ENCODE measurements at places on chromosomes 7 and 10. TPM values are rescaled to one million over a fixed set of nuclear protein-coding genes. Genes with fewer than 3 reads are reported as not detected.

DNA sequence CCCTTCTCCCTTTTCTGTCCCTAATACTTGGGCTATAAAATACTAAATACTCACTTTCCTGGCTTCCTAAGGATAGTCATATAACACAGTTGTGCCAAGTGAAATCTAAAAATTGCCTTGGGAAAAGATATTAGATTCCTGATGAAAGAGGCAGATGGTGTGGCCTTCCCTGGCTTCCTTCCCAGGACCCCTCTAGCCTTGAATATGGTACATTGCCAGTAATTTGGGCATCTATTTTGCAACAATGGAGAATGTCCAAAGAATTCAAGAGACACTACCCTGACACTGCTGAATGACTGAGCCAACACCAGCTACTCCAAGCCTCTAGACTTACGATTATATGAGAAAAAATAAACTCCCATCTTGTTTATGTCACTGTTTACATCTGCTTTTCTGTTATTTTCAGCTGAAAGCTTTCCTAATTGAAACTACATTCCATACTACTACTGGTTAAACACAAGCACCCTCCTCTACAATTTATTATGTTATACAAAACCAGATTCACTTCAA is 17.9 kb downstream of the COPG2 start:
- DNase-seq = no peak

- DNase-seq = peak; percentile 68
These were observed 87.6 kb upstream of the IL6 start for GRCh38 chr7:22639396-22639795.

- no peak for DNase-seq
These were observed 246 bp upstream of the WDFY4 start for GRCh38 chr10:48684463-48684791.

GRCh38 chr7:21338728-21339164 is 89.1 kb upstream of the SP4 start:
- DNase-seq = no peak

DNA sequence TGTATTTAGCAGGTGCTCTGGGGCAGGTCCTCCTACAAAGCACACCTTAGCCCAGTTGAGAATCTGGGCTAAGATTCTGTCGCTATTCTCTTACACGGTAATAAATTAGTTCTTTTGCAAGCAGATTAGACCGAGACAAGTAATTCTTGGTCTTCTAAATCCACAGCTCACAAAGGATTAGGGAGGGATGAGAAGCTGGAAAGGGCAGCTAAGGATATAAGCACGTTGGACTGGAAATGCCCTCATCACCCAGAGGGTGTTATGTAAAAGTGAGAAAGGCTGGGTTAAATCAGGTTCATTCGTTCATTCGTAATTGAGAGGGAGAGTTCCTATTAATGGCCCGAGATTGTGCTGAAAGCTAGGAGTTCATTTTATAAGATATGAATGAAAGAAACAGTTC is 41.8 kb downstream of the PFKFB3 start:
- no peak for DNase-seq

DNA sequence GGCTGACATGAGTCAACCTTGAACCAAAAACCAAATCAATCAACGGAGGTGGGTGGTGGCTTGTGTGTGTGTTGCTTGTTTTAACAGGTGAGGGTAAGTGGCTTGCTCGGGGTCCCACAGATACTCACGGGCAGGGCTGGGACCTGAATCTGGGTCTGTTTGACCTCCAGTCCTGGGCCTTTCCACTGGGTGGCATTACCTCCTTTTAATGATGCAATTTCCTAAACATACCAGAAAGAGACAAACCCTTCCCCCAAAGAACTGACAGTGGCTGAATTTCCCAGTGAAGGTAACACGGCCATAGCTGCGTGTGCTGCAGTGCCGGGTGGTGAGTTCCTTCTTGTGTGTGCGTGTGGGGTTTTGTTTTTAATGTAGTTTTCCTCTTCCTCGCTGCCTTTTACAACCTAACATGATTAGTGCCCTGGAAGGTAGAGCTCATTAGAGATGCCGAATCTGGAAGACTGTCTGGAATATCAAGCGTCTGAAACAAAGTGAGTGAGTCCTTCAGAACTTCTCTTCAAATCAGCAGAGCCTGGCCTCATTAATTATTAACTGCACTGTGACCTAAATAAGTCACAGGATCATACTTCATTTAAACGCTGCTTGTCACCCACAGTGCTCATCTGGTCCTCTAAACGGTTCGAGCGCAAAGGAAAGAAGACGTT is 166.1 kb upstream of the TCERG1L start:
- DNase-seq = no peak

DNA sequence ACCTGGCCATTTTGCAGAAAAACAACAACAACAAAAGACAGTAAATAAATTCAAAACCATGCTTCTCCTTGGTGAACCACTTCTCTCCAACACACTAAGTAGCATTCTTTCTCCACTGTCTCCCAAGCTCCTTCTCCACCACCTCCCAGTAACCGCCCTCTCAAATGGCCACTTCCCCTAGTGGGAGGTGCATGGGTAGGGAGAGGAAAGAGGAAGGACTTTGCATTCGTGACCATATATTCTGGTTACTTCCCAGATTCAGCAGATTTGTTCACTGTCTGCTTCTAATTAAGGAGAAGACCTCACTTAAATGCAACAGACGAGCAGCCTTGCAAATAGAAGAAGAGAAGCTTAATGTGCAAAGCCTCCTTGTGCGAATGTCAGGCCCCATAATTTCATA is 166.8 kb downstream of the SORCS1 start:
- DNase-seq = no peak

DNA sequence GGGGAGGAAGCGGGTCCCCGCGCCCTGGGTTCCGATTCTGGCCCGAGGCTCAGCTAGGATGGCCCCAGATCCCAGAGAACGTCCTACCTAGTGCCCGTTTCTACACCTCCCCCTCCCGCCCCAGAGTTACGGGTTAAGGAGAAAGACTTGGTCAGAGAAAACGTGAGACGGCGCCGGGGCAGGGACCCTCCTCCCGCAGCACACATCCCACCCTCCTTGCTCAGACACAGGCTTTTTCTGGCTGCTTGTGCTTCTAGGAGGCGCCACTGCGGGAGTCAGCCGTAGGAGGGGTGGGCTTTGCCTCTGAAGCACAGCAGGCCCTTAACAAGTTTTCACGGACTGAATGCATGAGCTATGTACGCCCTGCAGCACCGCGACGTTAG is 104.9 kb upstream of the LEP start:
- DNase-seq = no peak

- DNase-seq = peak; percentile 89
These were observed 1.9 kb downstream of the TTYH3 start for GRCh38 chr7:2633538-2634266.

DNA sequence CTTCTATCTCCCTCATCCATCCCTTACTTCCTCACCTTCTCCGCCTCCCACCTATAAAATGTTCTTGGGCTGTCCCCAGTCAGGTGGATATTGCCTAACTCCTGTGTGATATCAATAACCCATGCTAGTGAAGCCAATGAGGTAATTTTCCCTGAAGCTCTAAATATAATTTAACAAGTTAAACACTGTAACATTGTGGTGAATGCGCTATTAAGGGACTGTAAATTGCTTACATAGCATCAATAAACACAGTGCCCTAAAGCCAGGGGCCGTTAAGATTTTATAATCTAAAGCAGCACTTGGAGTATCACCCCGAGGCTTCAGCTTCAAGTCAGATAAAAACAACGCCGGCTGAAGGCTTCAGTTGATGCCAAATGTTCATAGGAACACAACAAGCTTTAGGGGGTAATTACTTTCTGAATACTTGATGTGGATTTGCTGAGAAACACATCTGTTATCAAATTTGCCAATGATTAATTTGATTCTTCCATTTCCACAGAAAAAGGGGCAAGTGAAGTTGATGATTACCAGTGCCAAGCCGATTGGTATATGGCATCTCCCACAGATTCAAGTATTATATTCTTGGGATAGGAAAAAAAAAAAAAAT is 138.4 kb downstream of the CREB5 start:
- no peak for DNase-seq

DNA sequence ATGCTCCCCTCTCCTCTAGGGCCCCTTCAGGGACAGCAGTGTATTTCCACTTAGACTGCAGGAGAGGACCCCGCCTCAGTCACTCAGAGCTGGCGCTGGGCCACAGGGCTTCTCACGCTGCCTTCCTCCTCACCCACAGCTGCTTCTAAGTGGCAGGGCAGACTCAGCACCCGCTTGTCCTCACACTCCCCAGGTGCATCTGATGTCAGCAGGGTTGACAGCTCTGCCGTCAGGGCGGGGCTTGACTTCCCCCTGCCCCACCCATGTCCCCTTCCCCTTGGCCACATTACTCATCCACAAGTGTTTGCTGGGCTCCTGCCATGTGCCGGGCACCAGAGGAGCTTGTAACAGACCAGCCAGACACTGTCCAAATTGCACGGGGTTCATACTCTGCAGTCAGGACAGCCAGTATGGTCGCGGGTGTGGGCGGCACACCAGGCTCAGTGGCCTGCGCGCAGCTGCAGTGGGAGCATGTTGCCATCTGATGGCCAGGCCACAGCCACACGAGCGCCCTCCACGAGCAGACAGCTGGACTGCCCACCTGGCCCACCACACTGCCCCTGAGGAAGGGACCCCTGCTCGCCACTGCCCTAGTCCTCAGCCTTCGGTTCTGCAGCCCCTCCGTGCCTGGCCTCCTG is 29.3 kb upstream of the TTYH3 start:
- no peak for DNase-seq

DNA sequence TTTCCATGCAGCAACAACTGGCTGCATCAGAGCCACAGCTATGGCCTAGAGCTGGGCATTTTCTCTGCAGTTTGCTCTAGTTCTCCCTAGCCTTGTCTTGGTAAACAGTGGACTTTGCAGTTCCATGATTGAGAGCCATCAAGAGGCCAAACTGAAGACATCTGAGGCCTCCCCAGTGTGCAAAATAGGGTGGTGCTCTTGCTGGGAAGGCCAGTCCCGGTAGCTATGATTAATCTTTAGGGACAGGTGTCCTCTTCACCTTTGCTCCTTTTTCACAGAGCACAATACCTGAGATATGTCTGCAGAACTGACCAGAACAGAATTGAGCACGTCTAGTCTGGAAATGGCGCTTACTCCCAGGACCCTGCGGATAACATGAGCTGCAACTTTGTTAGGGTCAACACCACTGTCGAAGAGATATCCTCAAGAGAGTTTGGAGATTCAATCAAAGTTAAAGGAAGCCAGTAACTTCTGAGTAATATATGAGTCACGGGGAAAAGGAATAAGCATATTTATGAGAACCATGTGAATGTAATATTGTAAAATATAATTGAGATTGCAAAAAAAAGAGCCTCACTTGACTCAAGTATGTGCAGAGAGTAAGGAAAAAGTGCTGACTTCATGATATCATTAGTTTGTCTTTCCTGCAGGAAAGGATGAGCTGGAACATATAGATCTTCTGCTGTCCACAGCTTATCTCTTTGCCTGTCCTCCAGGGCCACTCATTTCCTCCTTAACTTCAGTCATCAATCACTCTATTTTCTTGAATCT is 76.7 kb downstream of the ANK3 start:
- peak; percentile 70 for DNase-seq

GRCh38 chr10:17585016-17585415 is 32.2 kb downstream of the HACD1 start:
- DNase-seq = no peak

- peak; percentile 64 for DNase-seq
These were observed 54.0 kb upstream of the ABCB5 start for GRCh38 chr7:20561466-20561865.

DNA sequence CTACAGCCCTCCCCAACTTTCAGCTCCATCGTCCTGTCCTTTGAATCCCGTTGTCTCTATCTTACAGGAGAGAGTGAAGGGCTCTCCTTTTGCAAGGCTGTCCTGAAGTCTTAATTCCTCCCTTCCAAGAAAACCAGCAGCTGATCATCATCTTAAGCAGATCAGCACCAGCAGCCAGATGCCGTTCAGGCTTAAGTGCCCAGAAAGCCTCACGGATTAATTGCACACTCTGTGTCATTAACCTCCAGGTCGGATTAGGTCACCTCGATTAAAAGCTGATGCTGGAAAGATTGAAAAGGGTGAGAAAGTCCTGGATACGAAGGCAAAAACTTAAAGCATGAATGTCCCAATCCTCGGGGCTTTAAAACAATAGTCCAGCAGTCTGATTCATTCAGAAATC is 24.8 kb upstream of the ADARB2 start:
- no peak for DNase-seq

- no peak for DNase-seq
These were observed 8.8 kb downstream of the BLVRA start for GRCh38 chr7:43767311-43767710.

- DNase-seq = no peak
These were observed 295.1 kb downstream of the RPS24 start for GRCh38 chr10:78328592-78329404.

DNA sequence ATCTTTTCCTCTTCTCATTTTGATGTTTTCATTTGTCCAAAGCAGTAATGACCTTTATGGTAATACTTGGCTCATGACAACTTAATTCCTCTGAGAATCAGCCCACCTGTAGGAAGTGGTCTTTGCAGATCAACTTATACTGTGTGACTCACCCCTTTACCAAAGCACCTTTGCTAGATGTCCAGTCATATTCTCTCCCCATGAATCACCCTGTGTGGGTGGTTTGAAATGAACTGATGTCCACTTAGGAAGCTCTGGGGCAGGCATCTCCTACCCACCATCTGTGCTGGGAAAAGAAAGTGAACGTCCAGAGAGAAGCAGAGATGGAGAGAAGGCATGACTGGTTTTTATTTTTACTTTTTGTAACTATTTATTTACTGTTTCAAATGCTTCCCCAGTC is 410.3 kb downstream of the KIF20B start:
- no peak for DNase-seq

DNA sequence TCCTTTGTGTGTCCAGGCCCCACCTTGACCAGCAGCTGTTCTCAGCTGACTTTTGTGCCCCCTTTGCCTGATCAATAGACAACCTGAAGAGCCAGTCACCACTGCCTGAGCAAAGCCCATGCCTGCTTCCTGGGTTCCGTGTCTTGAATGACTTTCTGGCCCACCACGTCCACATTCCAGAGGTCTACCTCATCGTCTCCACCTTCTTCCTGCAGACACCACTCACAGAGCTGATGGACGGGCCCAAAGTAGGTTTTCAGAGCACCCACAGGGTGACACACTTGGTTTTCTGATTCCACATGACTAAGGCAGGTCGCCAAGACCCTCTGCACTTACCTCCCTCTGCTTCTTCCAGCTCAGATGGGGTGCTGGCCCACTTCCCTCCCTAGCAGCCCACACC is 126.8 kb downstream of the WDFY4 start:
- DNase-seq = no peak

Gene GIMAP1
- total RNA-seq = under 0.01 TPM

Gene TMEM178B
- under 0.01 TPM for total RNA-seq

Gene BUD23
- 31.9 TPM for total RNA-seq

Gene LRRC18
- 0.66 TPM for total RNA-seq

Gene C10orf120
- total RNA-seq = not detected

Gene FAM25G
- total RNA-seq = not detected

Gene NEUROG3
- not detected for total RNA-seq

Gene CARD11
- total RNA-seq = not detected

Gene CALHM1
- total RNA-seq = not detected

Gene SYCE1
- 0.17 TPM for total RNA-seq

Gene AKR1C2
- total RNA-seq = 10.6 TPM

Gene BMPR1A
- total RNA-seq = 61.8 TPM

Gene C10orf105
- under 0.01 TPM for total RNA-seq

Gene CALML3
- total RNA-seq = not detected

Gene MYH16
- not detected for total RNA-seq

Gene COL26A1
- not detected for total RNA-seq

Gene OR2A42
- not detected for total RNA-seq

Gene TMEM130
- total RNA-seq = 0.26 TPM

Gene FAM25C
- not detected for total RNA-seq
